SW 1271 (cell line): ENCODE measurements at places on chromosomes 6 and 20.

DNA sequence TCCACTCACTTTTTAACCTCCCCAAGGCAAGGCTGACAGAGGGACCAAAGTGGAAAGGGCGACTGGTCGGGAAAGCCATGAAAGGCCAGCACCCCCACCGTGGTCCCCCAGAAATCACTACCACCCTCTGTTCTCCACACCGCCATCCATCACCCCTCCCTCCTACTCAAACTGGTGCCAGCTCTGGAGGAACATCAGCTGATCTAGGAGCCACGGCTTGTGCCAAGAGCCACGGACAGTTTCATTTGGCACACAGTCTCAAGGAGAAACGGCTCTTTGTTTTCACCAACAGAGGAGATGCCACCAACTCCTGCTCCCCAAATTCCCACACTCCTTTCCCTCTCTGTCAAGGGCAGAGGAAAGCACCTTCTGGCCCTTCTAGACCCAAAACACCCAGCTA lies 26.0 kb downstream of the TBC1D7 start:
- no peak for DNase-seq

- no peak for DNase-seq
Measured at GRCh38 chr6:70059039-70059719, 192.8 kb downstream of the COL19A1 start.

- no peak for DNase-seq
Measured at GRCh38 chr6:132763269-132763668, 5.6 kb upstream of the VNN2 start.

DNA sequence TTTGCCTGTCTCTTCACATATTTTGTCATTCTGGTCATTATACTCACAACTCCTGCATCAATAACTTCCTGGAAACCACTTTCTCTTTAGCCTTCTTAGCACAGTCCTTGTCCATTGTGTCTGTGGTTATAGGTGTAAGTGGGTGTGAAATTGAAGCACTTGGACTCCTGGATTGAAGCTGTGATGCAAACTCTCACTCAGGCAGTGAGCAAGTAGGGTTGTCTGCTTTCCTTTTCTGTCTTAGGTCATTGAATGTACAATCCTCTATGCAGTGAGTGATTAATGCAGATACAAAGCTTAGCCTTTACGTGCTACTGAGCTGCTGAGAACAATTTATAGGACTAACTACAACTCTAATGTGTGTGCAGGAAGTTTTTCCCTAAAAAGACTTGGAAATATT lies 54.8 kb downstream of the ADGRB3 start:
- DNase-seq, result no peak

DNA sequence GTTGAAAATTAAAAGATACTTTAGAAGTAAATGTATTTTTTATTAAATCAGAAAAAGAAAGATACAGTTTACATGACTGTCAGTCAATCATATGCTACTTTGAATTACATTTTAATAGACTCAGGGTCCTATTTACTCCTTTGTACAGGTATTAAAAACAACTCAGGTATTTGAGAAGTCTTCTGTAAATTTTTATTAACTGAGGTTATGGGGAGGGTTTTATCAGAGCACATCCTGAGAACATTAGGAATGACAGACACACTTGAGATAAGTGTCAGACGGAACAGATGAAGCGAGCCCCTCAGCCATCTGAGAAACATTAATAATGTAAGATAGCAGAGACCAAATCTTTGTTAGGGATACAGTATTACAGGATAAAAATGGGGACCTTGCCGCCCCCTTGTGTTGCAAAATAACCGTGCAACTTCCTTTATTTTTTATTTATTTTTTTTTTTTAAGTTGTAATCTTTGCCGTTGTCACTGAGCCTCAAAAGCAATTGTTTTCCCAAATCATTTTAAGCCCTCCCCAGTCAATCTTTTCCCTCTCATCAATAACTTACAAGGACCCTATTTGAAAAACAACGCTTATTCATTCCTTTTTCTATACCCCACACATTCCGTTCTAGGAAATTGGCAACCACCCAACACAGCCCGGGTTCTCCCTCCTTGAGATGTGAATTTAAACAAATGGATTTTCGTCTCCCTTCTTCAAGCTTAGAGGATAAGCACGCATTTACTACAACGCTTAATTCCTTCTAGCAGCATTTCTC lies 126.7 kb downstream of the BCAS1 start:
- DNase-seq, result no peak

DNA sequence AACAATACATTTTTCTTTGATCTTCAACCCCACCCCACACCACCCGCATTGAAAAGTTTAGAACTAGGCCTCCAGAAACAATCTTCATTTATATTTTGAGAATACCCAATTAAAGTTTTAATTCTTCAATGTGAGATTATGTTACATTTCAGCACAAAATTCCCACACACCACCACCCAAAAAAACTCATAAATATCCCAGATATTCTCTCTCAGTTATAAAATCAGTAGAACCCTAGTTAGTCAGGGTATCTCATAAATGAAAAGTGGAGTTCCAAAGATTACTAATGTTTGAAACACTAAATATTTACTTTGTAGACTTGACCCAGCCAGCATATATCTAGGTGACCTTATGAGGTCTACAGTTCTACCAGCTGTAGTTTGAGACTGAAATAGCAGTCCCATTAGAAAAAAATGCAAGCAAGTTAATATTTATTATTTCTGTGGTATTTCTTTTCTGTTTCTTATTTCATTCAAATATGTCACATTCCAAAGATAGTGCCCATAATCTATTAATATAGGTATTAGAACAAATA lies 371.0 kb downstream of the TENT5A start:
- DNase-seq, result no peak

DNA sequence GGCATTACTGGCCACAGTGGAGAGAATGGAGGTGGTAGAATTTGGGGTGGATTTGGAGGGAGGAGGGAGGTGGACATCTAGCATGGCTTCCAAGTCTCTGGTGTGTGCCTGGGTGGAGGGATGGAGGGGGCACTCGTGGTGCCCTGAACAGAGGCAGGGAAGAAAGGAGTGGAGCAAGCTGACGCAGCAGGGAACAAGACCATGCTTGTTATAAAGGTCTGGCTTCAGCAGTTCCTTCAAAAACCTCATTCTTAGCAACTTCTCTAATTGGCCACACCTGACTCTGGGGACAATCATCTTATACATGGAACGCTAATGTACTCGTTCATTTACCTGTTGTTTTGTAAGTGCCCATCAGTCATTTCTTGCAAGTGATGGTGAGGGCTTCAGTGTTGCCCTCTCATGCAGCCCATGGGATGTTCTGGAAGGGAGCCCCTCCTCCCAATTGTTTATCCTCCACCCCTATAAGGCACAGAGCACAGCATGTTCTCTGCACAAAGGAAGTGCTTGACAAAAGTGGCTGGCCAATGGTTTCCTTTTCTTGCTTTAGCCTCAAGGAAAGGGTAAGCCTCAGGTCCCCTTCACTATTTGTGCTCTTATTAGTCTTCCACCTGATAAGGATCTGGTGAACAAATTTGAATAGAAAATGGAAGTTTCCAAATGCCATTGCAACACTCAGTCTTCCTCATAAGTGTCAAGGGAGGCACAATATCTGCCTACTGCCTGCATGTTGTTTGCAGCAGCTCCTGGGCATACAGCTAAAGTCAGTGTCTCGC lies 39.3 kb downstream of the GFOD1 start:
- no peak for DNase-seq

DNA sequence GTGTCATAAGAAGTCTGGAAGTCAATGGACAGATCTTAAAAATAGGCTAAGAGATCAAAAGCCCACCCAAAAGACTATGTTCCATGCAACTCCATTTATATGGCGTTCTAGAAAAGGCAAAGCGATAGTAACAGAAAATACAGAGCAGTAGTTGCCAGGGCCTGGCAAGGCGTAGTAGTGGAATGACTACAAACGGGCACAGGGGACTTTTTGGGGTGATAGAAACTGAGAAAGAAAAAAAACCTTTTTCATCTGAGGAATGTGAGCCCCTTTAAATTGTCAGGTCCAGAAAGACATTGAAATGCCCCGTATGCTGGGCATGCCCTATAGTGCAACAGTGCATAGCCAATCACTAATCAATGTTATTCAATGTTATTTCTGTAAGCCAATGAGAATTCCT lies 47.2 kb upstream of the FAM50B start:
- DNase-seq, result no peak
